RPMI8226 (cell line): ENCODE measurements at places on chromosomes 7 and 10.
A peak's percentile ranks its signal among the peaks of the same experiment; 100 is the strongest.

DNA sequence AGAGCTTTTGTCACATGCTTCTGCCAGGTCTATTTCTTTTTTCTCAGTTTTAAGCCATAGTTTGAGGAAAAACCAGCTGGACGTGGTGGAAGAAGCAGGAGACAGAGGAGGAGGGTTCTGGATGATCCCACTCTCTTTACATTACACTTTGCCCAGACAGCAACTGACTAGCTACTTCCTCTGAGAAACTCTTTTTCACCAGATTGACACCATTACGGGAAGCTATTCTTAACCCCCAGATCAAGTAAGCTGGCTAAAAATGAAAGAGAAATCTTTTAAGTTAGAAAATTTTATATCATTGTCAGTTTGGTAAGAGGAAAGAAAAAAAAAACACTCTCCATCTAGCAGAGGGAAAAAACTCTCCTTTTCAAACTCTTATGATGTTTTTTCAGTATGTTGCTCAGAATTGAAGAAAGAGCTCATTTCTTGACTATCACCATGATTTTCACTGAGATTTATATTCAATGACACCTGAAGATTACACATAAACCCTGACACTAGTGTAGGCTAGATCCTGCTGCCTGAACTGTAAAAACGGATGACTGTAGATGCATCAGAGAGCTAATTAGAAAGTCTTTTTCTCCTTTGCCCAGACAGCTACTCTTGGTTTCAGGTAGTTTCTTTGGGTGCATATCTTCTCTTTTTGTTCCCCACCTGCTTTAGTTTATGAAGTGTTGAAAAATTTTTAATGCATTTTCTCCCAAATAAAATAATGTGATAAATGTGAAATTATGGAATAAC, 203.1 kb downstream of the TFEC start:
- DNase-seq, result peak; percentile 12

GRCh38 chr10:69960988-69961880, 91.4 kb upstream of the MACROH2A2 start:
- DNase-seq, result peak; percentile 30

GRCh38 chr7:114085592-114086501, 167.0 kb upstream of the PPP1R3A start:
- DNase-seq, result peak; percentile 98

GRCh38 chr7:65946904-65947303, 35.1 kb downstream of the GUSB start:
- DNase-seq, result no peak

DNA sequence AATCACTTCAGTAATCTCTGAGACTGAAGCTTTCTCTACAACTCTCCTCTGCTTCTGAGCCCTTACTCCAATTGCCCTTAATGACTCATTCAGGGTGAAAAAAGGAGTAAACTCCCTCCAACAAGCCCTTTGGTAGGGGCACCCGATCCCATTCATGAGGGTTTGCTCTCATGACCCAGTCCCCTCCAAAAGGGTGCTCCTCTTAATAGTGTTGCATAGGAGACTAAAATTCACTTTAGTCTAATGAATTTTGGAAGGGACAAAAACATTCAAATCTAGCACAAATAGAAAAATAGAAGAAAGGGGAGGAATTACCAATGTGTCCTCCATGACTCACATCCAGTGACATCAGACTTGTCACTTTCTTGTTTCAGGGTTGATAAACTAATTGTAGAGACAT, 66.2 kb upstream of the CCNY start:
- no peak for DNase-seq

DNA sequence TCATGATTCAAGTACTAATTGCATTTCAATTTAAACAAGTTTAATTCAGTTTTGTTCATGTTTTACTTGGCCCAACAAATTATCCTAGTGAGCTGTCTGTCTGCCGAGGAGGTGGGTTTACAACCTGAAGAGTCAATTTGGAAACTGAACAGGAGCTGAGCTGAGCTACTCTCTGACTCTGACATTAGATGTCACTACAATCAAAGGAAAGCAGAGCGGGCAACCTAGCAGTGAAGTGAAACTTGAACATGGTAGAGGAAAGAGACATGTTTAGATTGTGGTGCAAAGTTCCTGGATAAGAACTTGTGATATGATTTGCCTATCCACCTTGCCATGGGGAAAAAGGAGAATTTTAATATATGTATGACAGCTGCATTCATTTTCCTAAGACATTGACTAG, 9.6 kb upstream of the AGR3 start:
- peak; percentile 40 for DNase-seq

DNA sequence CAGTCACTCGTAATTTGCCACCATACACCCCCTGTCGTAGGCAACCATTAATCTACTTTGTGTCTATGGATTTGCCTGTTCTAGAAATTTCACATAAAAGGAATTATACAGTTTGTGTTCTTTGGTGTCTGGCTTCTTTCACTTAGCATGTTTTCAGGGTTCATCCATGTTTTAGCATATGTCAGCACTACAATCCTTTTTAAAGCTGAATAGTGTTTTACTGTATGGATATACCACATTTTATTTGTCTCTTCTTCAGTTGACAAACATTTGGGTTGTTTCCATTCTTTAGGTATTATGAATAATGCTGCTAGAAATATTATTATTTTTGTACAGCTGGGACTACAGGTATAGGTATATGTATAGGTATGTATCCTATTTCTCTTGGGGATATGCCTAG, 17.4 kb upstream of the SVIL start:
- no peak for DNase-seq

DNA sequence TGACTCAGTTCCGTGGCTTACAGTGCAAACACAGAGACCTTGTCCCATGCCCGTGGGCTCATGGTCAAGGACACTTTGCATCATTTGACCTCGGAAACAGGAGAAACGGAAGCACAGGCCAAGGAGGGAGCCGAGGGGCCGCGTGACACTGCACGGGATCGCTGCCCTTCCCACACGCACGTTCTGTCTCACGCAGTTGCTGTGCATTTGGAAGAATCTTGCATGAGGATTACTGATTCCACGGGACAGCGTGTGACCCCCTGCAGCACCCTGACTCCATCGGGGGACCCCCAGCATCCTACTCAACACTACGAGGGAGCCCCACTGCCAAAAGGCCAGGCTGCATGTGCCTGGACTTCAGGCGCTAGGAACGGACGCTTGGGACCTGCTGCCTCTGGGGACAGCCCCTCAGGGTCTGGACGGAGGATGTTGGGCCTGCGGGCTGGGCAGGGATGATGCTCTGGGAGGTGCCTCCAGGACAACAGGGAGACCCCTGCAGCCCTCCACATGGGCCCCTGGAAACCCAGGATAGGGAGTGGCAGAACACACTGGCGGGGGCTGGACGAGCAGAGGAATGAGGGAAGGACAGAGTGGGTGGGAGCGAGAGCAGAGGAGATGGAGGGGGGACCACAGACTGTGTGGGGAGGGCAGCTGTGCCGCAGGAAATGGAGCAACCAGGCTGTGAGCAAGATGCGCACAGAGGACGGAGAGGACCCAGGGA, 222.2 kb downstream of the DNAJB6 start:
- no peak for DNase-seq

GRCh38 chr10:101967713-101968112, 88.3 kb downstream of the ARMH3 start:
- DNase-seq, result no peak

DNA sequence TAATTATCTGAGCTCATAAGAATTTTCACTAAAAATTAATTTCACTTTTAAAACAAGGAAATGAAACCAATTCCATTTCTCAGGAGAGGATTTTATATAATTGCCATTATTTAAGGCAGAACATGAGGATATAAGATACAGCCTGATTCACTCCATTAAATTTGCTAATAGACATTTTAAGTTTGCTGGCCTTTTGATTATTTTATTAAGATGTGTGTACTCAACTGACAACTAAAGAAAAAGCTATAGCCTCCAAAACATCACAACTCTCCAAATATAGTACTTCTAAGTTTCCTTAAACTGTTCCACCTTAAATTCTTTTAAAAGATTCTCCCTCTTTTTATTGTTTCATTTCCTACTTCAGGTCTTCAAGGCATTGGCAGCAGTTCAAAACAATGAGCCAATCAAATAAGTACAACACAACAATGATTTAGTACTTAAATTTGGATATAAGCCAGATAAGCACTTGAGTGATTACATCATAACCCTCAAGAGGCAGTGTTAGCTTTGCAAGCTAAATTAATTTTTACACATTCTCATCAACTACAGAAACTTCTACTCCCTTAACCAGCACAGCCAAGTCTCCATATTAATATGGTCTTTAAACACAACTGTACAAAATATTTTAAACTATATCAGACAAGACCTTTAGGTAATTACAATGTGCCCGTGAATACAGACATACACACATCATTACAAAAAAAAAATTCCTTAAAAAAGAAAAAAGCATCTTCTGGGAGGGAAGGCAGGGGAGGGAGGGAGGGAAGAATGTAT, 121.8 kb downstream of the KMT2C start:
- peak; percentile 92 for DNase-seq

GRCh38 chr7:131873581-131873980, 317.2 kb upstream of the PODXL start:
- DNase-seq, result no peak

DNA sequence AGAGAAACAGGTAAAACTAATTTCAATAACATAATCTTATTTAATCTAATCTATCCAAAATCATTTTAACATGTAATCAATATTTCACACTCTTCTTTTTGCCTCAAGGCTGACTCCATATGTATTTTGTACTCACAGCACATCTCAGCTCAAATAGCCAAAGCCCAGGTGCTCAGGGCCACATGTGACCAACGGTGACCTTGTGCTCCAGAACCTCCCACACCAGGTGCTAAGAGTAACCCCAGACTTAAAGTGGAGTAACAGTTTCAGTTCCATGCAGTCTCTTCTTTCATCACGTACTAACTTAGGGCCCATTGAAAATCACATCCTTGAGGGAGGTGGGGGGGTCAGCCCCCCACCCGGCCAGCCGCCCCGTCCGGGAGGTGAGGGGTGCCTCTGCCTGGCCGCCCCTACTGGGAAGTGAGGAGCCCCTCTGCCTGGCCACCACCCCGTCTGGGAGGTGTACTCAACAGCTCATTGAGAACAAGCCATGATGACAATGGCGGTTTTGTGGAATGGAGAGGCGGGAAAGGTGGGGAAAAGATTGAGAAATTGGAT, 47.3 kb downstream of the NCAPG2 start:
- peak; percentile 93 for DNase-seq

GRCh38 chr10:109996225-109996624, 11.6 kb upstream of the ADD3 start:
- DNase-seq, result no peak

DNA sequence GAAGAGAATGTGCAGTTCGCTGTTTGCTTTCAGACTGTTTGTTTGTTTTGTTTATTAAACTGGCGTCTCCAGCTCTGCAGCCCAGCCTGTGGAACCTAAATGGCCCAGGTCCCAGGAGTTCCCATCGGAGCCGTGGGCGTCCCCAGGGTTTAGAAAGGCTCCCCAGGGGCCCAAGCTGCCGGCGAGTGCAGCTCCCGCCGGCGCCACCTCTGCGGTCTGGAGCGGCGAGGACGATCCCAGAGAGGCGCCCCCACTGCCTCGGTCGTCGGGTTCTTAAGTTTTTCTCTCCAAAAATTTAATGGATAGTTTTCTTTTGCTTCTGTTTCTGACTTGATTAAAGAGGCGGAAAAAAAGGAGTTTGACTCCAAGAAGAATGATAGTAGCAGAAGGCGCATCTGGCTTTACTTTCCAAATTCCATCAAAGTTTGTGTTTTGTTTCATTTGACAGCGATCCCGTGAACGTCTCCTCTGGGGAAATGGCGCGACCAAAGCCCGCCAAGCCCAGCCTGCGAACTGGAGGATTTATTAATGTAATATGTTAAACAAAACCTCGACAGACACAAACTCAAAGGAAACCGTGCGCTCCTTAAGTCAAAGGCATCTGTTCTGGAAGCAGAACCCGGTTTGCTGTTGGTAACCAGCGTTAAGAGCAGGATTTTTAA, 718 bp upstream of the FZD1 start:
- peak; percentile 38 for DNase-seq

DNA sequence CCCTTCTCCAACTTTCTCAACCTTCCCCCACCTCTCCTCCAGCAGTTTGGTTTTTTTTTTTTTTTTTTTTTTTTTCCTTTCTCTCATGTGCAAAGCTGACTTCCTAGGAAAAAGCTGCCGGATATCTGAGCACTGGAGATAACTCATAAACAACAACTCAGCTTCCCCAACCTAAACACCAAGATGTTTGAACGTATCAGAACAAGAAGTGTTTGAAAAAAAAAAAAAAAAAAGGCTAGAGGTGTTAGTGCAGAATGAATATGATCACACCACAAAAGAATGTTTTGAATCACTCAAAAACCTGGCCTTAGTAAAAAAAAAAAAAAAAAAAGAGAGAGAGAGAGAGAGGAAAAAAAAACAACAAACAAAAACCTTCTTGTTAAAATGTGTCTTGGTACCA, 11.2 kb downstream of the GATA3 start:
- DNase-seq, result no peak

GRCh38 chr10:71045204-71045809, 156.9 kb upstream of the PCBD1 start:
- peak; percentile 23 for DNase-seq
